Stimulated activated CD4-positive, alpha-beta T cell treated with anti-CD3 and anti-CD28 coated beads, Interleukin-2, amount 100 ng/mL, for 24 hours (primary cell): ENCODE measurements at places on chromosomes 16 and 17.

DNA sequence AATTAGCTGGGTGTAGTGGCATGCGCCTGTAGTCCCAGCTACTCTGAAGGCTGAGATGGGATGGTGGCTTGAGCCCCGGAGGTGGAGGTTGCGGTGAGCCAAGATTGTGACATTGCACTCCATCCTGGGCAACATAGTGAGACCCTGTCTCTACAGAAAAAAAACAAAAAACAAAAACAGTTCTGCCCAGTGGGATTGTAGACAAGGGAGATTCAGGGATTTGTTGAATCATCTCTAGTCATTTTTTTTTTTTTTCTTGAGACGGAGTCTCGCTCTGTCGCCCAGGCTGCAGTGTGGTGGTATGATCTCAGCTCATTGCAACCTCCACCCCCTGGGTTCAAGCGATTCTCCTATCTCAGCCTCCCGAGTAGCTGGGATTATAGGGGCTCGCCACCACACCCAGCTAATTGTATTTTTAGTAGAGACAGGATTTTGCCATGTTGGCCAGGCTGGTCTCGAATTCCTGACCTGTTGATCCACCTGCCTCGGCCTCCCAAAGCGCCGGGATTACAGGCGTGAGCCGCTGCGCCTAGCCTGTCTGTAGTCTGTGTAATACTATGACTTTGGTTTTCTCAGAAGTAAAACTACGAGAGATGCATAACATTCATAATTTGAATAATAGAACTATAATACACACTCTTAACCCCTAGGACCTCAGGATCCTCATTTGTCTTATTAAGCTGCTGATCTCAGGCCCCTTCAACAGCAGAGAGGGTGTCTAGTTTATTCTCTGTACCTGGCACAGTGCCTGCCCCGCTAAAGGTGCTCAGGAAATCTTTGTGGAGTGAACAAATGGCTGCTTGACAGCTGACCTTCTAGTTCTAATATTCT is 1.4 kb downstream of the TEN1 start:
- DNase-seq: no peak

- no peak for DNase-seq
These were observed 13.8 kb upstream of the PLCG2 start for GRCh38 chr16:81765111-81765919.

DNA sequence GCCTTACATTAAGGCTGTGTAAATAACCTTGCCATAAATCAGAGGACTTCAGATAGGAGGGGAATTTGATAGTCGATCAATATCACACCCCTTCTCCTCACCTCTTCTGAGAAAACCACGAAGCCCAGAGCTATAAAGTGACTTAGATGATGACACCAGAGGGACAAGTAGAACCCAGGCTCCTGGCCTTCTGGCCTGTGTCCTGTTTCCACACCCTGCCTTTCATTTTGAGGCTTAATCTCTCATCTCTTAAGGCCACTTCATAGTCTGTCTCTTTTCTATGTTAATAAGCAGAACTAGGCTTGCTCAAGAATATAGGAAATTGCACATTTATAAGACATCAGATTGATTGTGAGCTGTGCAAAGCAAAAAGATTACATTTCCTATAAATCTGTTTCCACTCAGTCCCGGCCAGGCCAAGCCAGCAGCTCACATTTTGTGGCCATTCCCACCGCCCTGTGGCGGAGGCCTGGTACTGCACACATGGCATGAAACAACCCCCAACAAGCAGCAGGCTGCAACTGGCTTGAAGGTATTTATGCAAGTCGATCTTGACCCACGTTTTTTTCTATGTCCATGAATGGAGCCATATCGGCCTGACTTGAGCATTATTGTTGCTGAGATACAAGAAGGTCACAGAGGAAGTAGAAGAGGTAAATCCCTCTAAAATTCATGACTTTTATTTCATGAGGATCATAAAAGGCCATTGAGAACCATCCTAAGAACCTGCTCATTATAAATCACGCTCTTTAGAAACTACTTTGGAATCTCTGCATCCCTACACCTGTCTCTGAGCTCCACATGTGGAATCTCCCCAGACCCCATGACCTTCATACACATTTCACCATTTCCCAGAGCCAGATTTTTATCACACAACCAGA is 93.7 kb downstream of the PMP22 start:
- peak; percentile 53 for DNase-seq

GRCh38 chr17:74088285-74088933 is 115.1 kb upstream of the RPL38 start:
- no peak for DNase-seq

DNA sequence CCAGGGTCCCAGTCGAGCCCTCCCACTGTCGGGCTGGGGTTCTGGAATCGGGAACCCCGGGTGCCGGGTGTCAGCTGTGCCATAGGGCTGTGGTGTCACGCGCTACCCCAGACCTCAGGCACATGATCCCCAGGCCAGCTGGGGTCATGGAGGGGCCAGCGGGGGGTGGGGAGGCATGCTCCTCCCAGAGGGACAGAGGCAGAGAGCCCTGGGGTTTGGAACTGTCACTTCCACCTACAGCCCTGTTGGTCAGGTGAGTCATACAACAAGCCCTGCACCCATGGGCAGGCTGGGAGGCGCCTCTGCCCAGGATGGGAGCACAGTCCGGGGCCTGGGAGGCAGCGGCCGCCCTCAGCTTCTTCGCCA is 63.0 kb downstream of the BAIAP2 start:
- no peak for DNase-seq

- DNase-seq: no peak
These were observed 12.8 kb downstream of the TBC1D26 start for GRCh38 chr17:15744885-15745284.

DNA sequence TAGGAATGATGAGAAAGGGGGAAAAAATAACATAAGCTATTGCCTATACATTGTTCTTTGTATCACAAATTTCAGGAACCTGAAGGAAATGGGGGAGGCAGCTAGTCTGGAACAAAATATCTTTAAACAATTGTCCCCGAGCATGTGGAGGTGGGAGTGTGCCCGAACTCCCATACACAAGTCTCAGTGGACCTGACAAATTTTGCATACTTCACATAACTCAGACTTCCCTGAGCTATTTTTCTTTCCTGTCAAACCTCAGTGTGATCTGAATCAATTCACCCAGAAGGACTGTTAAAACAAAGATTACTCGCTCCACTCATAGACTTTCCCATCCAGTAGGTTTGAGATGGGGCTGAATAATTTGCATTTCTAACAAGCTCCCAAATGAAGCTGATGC is 1.6 kb upstream of the XPO6 start:
- no peak for DNase-seq

- DNase-seq: no peak
These were observed 45.6 kb downstream of the MAF start for GRCh38 chr16:79554912-79555311.

GRCh38 chr17:78170692-78171590 is 2.6 kb downstream of the SYNGR2 start:
- DNase-seq: no peak

GRCh38 chr17:27458524-27458908 is 2.3 kb downstream of the KSR1 start:
- no peak for DNase-seq

- DNase-seq: no peak
These were observed 16.5 kb upstream of the ZC3H18 start for GRCh38 chr16:88553739-88554138.

GRCh38 chr17:17514361-17514992 is 18.3 kb upstream of the RASD1 start:
- DNase-seq: no peak

DNA sequence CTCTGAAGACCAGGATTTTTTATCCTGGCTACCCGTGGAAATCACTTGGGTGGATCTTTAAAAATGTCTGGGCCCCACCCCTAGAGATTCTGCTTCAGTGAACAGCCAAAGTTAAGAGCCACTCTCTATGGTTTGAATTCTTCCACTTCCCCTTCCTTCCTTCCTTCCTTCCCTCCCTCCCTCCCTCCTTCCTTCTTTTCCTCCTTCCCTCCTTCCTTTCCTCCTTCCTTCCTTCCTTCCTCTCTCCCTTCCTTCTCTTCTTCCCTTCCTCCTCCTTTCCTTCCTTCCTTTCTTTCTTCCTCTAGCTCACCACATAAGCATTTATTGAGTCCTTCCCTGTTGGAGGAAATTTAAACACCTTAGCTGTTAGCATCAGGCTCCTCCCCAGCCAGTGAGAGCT is 203.6 kb downstream of the KATNIP start:
- DNase-seq: no peak

GRCh38 chr16:85539084-85539483 is 74.0 kb upstream of the GSE1 start:
- DNase-seq: no peak
